ENCODE measurements at places on chromosomes 6 and 20.
A peak's percentile ranks its signal among the peaks of the same experiment; 100 is the strongest.

DNA sequence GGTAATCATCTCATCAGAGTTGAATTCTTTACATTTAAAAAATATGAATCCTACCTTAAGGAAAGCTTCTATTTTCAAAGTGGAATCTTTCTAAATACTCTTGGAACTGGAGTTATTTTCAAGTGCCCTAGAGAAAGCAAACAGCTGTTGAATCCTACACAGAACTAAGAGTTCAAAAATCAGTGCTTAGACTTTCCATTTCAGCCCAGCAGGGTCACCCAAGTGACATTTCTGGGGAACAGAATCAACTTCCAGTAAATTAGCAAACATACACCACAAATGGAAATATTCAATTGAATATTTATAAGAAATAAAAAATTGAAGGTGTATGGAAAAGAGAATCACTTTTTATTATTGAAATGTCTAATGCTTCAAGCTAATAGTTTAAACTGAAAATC, 427.7 kb upstream of the NOX3 start:
- no peak for DNase-seq

GRCh38 chr6:162450358-162450757, 277.2 kb downstream of the PRKN start:
- no peak for DNase-seq

DNA sequence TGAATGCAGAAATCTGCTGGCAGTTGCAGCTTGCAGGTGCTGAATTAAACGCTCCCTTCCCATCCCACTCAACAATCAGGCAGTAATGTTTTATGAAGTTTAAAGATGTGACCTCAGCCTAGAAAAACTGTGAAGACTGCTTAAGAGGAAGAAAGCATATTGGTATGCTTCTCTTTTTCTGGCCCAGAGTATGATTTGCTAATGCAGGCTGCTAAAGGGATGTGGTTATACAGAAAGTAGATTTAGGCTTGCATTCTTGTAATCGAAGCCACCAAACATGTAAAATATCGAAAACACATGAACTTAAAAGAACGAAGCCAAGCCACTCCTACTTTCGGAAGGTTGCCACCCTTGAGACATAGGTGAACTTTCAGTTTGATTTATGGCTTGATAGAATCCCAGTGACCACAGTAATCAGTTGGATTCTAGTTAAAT, 40.7 kb downstream of the MAP3K5 start:
- DNase-seq, result peak; percentile 16

DNA sequence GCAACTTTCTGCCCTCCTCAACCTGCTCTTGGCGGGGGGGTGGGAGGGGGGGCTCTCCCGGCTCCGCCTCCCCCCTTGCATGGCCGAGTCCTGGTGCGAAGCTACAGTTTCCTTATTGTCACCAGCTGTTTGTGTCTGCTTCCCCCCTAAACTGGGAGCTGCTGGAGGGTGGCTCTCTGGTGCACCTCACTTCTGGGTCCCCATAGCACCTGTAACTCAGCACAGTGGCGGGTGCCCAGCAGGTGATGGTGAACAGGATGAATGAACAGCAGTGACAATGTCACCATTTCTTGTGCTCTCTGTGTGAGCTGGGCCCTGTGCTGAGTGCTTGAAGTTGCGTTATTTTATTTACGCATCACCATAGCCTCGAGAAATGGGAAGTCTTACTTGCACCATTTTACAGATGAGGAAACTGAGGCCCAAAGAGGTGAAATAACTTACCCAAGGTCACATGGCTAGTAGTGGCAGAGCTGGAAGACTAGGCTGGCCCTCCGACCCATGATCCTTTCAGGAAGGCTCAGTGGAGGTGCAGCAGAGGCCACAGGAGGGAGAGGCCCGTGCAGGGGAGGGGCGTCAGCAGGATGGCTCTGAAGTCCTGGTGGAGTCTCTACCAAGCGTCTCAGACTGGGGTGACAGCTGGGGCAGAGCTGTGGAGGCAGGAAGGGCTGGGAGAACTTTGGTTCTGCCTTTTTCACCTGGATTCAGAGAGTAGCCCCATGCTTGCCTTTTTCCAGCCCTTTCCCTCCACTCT, 41.8 kb downstream of the SRC start:
- no peak for DNase-seq

DNA sequence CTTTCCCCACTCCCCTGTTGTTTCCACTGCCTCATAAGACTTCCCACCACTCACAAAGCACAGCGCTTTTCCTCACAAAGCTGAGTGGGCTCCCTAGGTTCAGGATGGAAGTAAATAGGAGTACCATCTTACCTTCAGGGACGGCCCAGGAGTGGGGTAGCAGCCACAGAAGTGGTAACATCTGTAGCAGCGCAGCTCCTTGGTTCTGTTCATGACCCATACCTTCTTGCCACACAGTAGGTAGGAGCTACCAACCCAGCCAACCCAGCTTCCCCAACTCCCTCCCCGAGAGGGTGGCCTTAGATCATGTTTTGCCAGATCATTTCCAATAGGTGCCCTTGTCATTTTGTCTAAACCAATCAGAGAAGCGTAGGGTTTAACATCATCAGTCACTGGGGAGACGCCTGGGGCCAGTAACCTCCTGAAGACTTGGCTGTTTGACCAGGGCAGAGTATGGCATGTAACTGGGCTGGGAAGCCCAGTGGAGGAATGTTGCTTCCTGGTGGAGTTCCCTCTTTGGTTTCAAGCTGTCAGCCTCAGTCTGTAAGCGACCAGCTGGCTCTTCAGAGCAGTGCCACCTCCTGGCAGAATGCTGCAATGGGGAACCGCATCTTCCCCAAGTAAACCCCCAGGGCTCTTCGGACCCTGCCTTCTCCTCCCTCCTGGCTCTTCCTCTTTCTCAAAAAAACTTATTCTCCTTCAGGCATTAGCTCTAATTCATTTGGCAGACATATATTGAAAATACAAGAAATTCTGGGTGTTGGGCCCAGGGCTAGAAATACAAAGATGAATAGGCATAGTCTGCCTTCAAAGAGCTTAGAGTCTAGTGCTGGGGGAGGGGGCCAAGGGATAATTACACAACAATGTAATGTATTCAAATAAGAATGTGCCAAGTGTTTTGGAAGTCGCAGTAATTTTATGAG, at the start of gene HLA-DMA:
HLA-DMA (minus strand) TSS at position 281 of the 923 bp plus-strand sequence; CDS start at position 220, 61 bp downstream.
- DNase-seq, result peak; percentile 88

GRCh38 chr20:6714279-6714711, 53.2 kb upstream of the BMP2 start:
- no peak for DNase-seq

DNA sequence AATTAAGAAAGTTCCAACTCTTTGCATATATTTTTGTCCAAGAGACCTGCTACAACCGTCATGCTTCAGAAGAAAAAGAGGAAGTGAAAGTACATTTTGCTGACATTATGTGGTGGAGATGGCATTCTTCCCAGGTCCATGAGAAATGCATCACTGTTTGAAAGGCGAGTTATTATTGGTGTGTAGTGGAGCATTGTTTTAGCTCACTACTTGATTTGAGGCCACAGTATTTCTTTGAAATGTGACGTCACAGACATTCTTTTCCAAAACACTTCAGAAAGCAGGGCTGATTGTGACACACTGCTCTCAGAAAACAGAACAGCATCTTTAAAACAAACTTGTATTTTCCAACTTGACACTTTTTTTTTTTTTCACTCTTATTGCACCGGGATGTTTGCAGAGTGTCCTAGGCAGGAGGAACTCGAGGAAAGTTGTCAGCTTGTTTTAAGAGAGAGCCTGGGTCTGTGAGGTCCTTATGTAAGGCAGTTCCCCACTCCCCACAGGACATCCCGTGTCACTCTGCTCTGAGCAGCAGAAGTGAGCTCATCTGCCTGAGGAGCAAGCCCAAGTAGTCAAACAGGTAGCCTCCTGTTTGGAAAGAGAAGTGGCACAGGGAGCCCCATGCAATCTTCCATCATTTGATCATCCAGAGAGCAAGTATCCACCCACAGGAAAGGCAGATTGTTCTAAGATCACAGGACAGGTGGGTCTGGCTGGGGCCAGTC, 1.1 kb downstream of the SPTLC3 start:
- DNase-seq, result no peak

GRCh38 chr6:133539502-133540259, 298.5 kb downstream of the EYA4 start:
- DNase-seq, result no peak

GRCh38 chr6:142045380-142046278, 87.1 kb upstream of the GJE1 start:
- no peak for DNase-seq

DNA sequence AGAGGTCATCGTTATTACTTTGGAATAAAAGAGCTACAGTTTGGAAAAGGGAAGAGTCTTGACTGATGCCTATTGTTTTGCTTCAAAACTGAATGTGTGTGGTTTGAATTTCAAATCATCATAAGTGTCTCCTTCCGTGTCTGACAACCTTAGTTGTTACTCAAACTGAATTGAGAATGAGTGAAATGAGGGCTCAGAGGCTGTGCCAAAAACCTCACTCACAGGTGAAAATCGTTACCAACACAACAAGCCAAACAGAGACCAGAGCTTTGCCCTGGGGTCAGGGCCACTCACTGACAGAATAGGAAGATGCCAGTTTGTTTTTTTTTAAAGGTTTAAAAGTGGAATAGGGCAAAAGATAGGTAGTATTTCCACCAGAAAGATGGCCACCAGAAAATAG, 15.2 kb upstream of the SIRT5 start:
- DNase-seq, result no peak

- no peak for DNase-seq
These were observed 3.6 kb downstream of the YTHDF1 start for GRCh38 chr20:63212393-63212730.

DNA sequence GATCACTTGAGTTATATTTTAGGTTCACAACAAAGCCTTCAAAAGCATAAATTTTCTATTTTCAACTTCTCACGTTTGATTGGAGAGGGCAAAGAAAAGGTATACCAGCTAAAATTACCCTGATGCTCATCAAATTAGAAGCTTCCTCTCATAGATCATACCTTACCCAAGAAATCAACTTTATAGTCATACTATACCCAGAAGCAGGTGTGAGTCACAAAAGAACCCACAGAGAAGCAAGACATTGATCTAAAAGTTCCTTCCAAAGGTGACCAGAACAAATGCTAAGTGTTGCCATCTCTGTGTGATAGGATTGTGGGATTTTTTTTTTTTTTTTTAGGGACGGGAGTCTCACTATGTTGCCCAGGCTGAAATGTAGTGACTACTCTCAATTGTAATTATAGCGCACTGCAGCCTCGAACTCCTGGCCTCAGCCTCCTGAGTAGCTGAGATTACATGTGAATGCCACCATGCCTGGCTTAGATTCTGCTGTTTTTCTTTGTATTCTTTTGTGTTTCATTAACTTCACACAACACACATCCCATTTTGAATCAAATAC, 3.3 kb downstream of the EIF2S2 start:
- DNase-seq, result no peak

- DNase-seq, result no peak
These were observed 8.8 kb upstream of the PIM1 start for GRCh38 chr6:37160922-37161778.

GRCh38 chr20:54194724-54195438, 13.0 kb upstream of the PFDN4 start:
- DNase-seq, result no peak

- DNase-seq, result no peak
These were observed 41.6 kb downstream of the OPRM1 start for GRCh38 chr6:154080461-154081189.

GRCh38 chr6:137121401-137121997, 51.9 kb downstream of the IL22RA2 start:
- DNase-seq, result no peak

DNA sequence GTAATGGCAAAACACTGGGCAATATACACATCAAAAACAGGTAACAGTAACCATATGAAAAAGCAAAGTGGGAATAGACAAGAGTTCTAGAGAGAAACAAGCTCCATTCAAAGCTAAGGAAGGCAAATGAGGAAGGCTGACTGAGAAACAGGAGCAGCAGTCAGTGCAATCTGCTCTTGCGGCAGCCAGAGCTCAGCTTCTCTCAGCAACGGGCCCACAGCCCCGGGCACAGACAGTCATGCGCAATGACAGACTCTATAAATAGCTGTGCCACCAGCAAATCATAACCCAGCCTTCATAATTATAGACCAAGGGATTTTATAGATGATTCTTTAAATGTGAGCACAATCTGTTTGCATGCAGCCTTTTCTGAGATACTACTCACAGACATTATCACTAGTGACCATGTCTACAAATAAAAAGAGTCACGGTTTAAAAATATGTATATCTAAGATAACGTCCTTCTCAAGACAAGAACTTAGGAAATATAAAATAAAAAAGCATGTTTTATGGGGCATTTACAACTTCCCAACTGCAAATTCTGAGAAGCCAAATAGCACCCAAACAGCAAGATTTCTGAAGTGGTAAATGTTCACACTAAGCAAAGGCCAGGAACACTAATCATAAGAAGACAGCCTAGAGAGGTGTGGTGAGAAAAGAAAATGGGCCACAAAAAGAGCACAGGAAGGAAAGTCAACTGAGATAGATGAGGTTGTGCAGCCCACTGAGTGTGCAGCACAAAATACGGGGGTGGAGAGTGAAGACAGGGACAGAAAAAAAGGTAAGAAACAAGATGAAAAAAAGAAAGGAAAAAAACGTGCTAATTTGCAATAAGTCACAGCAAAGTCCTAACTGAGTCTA, 39.9 kb upstream of the BEND6 start:
- peak; percentile 16 for DNase-seq

GRCh38 chr6:147184379-147184778, 19.8 kb upstream of the STXBP5 start:
- DNase-seq, result no peak

GRCh38 chr6:48777411-48777810, 666.4 kb upstream of the PTCHD4 start:
- DNase-seq, result no peak

- no peak for DNase-seq
These were observed 247.6 kb downstream of the MYLK4 start for GRCh38 chr6:2502998-2503674.

GRCh38 chr6:164693944-164694343, 615.5 kb downstream of the C6orf118 start:
- no peak for DNase-seq

- DNase-seq, result no peak
These were observed 375.4 kb upstream of the HS3ST5 start for GRCh38 chr6:114718186-114718585.

GRCh38 chr20:44402391-44403193, 47.1 kb downstream of the HNF4A start:
- DNase-seq, result no peak

- DNase-seq, result peak; percentile 61
These were observed 929 bp downstream of the CDH22 start for GRCh38 chr20:46307139-46307998.

GRCh38 chr6:158565122-158565429, 5.2 kb downstream of the TMEM181 start:
- no peak for DNase-seq

DNA sequence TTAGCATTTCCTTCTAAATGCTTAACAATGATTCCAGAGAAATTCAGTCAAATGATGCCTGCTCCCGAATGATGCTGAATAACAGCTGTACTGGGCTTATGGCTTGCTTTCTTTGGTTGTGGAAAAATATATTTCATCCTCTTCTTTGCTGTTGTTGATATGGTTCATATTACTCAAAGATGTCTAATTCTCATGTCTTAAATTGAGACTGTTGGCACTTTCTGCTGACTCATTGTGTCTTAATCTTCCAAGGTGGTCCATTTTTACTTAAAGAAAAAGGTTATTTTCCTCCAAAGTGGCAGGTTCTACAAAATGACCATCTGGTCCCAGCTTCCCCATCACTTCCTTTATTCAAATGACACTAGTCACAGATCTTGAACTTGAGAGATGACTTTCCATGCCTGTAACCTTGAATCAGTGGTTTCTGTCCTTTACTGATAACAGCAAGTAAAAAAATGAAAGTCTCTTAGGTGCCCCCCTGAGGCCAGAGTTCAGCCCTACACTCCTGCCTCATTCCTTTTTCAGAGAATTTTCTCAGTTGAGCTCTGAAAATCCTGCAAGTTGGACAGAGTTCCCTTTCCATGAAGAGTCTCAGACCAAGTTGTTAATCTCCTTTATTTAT, 6.9 kb downstream of the SNAP25 start:
- no peak for DNase-seq

GRCh38 chr6:149028767-149029405, 282.1 kb downstream of the UST start:
- DNase-seq, result peak; percentile 54

Data from CD8-positive, alpha-beta T cell (primary cell).